Kidney glomerular epithelial cell (primary cell): ENCODE measurements at places on chromosomes 12 and 14.

DNA sequence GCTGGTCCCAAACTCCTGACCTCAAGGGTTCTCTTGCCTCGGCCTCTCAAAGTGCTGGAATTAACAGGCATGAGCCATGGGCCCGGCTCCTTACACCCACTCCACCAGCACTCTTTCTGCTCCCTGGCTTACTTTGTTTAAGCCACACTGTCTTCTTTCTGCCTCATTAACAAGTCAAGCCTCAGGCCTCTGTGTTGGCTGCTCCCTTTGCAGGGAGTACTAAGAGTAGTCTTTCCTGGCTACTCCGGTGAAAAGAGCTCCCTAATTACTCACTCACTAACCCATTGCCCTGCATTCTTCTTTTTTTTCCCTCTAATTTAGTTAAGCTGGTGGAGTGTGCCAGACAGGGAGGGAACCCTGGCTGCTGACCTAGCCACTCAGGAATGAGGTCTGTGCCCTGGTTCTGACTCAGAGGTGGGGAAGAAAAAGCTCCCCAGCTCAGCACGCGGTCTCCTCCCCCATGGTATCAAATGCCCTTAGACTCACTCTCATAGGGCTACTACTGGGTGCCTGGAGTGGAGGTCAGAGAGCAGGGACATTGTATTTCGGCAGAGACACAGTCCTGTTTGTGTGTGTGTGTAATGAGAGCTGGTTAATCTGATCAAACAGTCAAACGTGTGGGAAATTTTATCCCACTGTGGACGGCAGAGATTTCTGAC, 19.8 kb downstream of the GALNT6 start:
- DNase-seq: peak; percentile 100

- no peak for DNase-seq
These were observed 50.5 kb upstream of the RAP1B start for GRCh38 chr12:68559984-68560850.

DNA sequence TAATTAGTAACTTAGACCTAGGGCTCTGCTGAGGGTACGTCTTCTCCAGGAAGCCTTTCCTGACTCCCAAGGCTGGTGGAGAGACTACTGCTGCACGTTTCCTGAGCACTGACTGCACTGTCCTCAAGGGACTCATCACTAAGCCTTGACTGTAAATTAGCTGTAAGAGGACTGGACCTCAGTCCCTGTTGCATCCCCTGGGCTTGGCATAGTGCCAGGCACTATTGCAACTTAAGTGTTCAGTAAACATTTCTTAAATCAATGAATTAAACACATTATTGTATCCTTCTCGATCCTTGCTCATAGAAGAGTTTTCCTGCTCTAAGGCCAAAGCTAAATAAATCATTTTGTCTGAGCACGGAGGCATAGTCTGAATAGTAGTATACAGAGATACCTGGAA, 31.9 kb upstream of the IFNG-AS1 start:
- DNase-seq: no peak

DNA sequence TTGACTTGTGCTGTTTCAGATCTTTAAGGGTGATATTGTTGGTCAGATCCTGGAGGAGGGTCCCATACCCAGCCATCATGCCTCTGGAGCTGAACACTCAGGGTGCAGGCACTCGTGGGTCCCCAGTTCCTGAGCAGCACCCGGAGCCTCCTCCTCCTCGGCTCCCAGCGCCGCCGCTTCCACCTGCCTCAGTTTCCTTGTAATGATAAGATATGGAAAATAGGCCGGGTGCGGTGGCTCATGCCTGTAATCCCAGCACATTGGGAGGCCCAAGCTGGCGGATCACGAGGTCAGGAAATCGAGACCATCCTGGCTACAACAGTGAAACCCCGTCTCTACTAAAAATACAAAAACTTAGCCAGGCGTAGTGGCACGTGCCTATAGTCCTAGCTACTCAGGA, 20.2 kb upstream of the AEBP2 start:
- no peak for DNase-seq

DNA sequence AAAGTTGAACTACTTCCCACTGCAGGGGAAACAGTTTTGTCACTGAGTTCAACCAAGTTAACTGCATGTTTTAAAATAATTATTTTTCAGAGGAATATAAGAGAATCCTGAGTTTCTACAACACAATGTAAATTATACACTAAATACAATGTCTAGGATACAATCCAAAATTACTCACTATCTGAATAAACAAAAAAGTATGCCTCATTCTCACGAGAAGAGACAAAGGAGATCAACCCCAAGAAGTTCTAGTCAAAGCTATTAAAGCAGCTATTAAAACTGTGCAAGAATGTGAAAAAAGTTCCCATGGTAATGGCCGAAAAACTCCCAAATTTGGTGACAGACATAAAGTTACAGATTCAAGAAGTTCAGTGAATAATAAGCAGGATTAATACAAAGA, 8.8 kb upstream of the KCNK13 start:
- DNase-seq: no peak

DNA sequence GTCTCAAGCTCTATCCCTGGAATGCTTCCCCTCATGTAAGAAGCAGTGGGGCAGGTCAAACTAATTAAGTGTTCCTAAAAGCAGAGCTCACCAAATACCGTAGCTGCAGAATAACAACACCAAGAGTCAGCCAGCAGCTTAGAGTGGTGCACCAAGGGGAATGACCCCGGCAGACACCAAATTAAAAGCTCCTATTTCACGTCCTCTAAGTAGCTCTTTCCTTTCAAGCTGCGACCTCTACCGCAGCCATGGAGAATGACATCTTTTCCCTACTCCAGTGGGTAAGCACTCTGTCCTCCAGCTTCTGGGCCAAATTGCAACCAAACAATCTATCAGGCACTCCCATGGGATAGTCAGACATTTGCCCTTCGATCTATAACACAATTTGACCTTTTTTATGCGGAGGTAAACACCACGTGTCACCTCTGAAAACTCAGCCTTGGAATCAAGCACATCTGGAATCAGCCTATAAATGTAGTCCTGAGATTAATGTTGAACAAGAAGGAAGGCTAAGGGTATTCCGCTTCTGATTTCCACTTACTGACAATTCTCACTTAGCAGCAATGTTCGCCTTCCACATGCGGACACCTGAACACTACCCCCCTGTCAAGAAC, 67.6 kb upstream of the CDKN3 start:
- peak; percentile 45 for DNase-seq

- no peak for DNase-seq
These were observed 7.4 kb downstream of the ACOT2 start for GRCh38 chr14:73576391-73576790.

DNA sequence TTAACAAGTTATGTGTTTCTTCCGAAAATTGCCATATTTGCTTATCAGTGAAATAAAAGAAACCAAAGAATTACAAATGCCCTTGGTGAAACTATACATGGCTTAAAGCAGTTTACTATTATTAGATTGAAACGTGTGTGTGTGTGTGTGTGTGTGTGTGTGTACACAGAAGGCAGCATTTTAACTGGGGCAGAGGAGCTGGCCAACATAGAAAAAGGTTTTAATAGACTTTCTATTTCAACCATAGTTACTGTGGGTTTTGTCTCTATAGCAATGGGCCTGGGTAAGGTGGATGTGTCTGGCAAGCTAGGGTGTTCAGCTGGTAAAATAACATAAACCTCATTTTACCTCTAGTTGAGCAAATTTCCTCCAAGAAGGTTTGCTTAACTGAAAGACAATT, 6.5 kb downstream of the PRICKLE1 start:
- DNase-seq: no peak

DNA sequence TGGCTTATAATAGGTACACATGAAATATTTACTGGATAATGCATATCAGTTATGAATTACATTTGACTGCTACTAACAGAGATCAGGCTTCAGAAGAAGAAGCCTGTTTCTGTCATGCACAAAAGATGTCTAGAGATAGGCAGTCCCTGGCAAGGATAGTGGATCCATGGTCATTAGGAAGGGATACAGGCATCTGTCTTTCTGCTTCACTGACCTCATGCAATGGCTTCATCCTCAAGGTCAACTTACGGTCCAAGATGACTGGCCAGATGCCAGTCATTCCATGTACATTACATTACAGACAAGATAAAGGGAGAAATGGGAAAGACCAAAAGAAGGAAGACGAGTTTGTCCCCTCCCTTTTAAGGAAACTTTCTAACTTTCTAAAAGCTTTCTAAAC, 94.0 kb downstream of the NUAK1 start:
- peak; percentile 80 for DNase-seq

GRCh38 chr12:101789171-101789570, 41.6 kb downstream of the GNPTAB start:
- no peak for DNase-seq

DNA sequence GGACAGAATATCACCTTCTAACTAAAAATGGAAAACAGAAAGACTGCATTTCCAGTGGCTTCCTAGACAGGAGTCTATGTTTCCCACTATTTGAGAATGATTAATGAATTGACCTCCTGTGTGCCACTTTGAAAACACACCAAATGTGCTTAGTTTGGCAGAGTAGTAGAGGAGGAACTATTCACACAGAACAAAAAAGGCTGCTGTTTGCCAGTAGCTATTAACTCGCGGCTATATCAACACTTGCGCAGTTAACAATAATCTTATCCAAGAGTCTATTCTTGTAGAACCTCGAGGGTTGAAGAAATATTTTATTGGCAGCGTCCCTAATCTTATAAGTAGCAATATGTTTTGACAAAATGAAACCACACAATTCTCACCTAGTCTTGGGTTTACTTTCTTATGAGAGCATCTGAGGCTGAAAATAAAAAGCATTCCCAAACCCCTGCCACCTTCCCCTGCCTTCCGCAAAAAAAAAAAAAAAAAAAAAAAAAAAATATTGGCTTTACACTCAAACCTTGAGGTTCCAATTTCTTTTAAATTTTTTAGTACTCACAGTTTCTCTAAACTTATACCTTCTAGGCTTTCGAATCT, 127.3 kb upstream of the FLRT2 start:
- peak; percentile 54 for DNase-seq

GRCh38 chr12:98644433-98644711, 216 bp downstream of the IKBIP start:
- DNase-seq: no peak

GRCh38 chr12:77882709-77883108, 52.0 kb downstream of the NAV3 start:
- no peak for DNase-seq

- no peak for DNase-seq
These were observed 63.6 kb downstream of the CRADD start for GRCh38 chr12:93740751-93741150.

GRCh38 chr12:64900540-64900939, 76.1 kb downstream of the TBC1D30 start:
- no peak for DNase-seq

DNA sequence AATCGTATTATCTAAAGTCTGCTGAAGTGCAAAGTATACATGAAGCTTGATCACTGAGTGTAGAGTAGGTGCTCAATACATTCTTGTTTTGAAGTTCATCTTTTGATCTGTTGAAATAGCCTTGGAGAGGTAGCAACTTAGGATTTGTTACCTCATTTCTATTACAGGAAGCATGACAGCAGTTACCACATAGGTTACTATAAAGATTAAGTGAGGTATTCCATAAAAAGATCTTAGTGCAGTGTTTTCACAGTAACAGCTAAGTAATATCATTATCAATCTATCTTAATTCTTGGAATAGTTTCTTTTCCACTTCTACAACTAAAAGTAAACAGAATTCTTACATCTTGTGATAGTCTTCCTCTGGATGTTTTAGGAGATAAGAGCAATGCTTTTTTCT, 50.9 kb downstream of the BTBD7 start:
- DNase-seq: no peak

DNA sequence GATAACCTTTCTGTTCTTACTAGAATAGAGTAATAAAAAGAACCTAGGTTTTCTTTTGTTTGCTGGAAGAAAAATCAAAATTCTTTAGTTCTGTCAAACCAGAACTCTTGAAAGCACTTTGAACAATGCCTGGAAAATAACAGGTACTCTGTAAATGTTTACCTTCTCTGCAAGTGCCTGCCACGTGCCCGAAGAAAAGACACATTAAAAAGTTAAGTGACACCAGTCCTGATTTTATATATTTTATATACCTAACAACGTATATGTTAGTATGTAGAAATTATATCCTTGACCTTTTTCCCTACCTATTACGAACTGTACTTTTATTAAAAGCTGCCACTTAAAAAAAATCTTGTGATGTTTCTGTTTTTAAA, 976 bp downstream of the THAP2 start:
- DNase-seq: no peak

DNA sequence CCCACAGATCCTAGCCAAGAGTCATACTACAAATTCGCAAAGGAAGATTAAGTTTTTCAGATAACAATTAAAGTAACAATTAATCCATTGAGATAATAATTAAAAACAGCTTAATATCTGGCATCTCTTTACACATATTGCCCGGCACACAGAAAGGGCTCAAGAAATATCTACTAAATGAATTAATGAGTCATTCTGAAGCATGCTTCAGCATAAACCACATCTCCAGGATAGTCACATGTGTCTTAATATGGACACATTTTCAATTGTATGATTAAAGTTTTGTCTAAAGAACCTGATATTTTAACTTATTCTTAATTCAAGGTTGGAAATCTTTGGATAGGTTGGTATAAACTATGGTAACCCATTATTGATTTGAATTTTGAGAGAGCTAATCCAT, 9.6 kb downstream of the ITPR2 start:
- DNase-seq: peak; percentile 3

GRCh38 chr14:55417955-55418354, 6.3 kb upstream of the ATG14 start:
- DNase-seq: no peak

DNA sequence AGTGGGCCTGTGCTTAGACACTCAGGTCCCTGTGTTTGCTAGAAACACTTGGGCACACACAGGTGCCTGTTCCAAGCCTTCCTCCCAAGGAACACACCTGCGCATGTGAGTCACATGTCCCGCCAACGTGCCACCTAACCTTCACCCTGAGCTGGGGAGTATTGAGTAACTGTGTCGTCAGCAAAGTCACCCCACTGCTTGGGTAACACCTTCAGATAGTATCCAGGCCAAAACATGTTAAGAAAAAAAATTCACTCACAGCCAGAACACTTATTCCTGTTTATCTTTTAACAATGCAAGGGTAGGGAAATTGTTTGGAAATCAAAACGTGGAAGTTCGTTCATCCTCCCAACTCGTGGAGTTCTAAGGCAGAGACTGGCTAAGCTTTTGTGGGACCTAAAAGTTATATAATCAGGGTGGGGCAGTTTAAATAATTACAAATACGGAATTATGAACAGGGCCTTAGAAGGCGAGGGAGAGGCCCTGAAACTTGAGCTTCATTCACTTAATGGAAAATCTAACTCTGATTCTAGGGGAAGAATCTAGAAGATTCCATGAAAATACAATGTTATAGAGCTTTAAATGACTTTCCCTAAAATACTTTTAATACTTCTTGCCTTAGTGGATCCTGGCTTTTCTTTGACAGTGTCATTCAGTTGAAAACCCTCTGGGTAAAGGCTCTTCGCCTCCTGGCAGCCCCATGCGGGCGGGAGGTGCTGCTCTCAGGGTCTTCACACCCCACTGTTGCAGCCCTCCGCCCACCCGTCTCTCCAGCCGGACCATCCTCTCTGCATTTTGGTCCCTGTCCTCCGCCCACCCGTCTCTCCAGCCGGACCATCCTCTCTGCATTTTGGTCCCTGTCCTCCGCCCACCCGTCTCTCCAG, 30.3 kb upstream of the ADIPOR2 start:
- no peak for DNase-seq

- DNase-seq: no peak
These were observed 18.2 kb downstream of the ANKRD9 start for GRCh38 chr14:102491366-102491765.
